ENCODE measurements at places on chromosomes 5 and 9.

DNA sequence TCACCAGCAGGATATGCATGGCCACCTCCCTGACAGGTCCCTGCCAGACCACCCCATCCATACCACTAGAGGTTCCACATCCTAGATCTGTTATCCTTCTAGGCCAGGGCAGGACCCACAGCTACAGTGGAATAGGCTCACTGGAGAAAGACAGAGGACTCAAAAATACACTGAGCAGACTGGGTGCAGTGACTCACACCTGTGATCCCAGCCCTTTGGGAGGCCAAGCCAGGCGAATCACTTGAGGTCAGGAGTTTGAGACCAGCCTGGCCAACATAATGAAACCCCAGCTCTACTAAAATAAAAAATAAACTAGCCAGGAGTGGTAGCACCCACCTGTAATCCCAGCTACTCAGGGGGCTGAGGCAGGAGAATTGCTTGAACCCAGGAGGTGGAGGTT is 56.5 kb upstream of the TESK1 start:
- DNase-seq = peak; percentile 12

DNA sequence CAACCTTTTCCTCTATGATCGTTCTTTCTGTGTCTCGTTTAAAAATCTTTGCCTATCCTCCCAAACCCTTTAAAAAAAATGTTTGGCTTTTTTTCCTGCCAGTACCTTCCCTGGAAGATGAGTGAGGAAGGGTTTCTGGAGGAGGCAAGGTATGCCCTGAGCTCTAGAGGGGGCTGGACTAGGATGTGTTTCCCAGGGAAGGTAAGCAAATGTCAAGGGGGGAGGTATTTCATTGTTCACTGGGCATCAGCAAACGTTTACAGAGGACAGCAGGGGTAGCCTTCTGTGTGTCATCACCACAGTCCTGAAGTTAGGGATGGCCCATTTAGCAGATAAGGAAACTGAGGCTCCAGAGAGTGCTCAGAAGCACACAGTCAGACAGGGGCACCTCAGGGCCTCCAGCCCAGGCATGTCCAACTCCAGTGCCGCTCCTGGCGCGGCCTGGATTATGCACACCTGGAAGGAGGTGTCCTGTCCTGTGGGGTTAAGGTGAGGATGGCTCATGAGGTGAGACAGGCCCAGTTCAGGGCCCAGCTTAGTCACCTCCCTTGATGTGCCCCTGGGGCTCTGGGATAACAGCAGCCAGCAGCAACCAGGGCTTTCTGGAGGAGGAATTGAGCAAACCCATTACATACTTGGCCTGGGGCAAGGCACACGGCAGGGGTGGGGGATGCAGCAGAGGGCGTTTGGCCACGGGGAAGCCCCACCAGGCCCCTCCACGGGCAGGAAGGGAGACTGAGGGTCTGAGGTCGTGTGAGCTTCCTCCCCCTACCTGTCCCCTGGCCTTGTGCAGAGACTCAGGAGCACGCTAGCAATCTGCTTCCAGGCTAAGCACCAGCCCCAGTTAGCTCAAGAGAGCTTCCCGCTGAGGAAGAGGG is 100.3 kb upstream of the LMX1B start:
- DNase-seq = peak; percentile 76

- no peak for DNase-seq
These were observed 393.6 kb upstream of the IZUMO3 start for GRCh38 chr9:24939109-24939850.

DNA sequence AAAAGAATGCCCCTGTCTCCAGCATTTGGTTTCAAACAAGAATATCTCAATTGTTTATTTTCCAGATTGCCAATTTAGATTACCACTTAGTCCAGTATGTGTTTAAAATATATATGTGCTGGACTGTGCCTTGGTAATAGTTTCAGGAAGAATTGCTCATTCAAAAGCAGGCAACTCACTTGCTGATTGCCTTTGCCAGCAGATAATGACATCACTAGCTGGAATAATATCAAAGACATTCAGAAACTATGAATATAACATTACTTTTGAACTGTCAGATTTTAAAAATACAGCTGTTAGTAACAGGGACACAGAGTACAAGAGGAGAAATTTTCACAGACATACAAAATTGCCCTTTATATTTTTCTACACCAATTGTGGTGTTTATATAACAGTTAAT is 96.0 kb upstream of the ITGA2 start:
- DNase-seq = peak; percentile 61

DNA sequence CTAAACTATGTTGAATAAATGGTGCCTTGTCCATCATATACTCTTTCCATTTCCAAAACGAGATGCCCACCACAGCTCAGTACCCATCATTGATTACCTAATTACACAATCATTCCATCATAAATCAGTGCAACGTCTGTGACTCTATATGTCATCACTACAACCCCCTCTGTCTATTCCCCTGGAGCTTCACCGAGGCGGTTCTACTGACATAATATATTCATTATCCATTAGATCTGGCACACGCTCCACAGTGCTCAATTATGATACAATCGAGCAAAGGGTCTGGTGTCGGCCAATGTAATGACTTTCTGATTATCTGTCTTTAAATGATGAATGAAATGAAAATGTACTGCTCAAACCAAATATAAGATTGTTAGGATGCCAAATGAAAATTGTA is 1737.7 kb upstream of the WWC1 start:
- DNase-seq = no peak

GRCh38 chr5:141637123-141637766 is 448 bp downstream of the RELL2 start:
- DNase-seq = peak; percentile 36

- no peak for DNase-seq
These were observed 63.1 kb upstream of the ASS1 start for GRCh38 chr9:130381660-130382059.

DNA sequence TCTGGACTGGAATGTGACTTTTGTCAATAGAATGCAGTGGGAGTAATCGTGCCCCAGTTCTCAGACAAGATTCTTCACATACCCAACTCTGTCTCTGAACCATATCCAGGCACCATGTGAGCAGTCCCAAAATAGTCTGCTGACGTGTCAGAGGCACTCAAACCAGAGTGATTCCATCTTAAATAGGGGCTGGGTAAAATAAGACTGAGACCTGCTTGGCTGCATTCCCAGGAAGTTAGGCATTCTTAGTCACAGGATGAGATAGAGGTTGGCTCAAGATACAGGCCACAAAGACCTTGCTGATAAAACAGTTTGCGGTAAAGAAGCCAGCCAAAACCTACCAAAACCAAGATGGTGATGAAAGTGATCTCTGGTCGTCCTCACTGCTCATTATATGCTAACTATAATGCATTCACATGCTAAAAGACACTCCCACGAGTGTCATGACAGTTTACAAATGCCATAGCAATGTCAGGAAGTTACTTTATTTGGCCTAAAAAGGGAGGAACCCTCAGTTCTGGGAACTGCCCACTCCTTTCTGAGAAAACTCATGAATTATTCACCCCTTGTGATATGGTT is 16.9 kb upstream of the PLCXD3 start:
- peak; percentile 93 for DNase-seq

- DNase-seq = peak; percentile 72
These were observed at the start of gene FAM13B for GRCh38 chr5:138032572-138033385. FAM13B (minus strand) TSS chr5:138033079; CDS start chr5:138019111, 13,968 bp downstream.

DNA sequence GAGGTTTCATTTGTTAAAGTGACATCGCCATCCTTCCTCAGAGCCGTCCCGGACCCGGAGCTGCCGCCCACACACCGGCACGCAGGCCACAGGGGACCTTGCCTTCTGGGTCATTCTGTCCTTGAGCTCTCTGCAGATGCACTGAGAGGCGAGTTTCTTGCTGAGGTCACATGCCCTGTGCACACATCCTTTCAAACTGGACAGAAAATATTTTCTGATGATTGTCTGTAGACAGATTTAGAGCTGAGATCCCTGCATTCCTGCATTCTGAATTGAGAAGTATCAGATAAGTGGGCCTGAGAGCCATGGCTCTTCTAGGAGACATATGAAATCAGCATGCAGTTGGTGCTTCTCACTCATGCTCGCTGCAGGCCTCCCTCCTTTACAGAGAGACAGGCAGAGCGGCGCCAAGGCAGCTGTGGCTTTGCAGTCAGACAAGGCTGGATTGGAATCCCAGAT is 25.4 kb downstream of the BOD1 start:
- DNase-seq = no peak

GRCh38 chr9:3240656-3241268 is 285.0 kb downstream of the RFX3 start:
- DNase-seq = peak; percentile 78

DNA sequence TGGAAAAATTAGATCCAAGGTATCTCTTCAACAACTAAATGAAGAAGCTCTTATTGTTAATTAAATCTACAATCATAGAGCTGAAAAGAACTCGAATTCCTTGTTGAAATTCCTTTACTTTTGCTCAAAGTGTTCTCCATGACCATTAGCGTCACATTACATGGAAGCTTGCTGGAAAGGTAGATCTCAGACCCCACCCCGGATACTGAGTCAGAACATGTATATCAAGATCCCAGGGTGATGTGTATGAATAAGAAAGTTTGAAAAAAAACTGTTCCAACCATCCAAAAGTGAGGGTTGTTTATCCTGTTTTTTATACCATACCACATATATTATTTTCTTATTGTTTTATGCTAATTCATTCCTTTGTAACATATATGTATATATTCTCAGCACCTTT is 237.1 kb upstream of the PUM3 start:
- DNase-seq = peak; percentile 39

DNA sequence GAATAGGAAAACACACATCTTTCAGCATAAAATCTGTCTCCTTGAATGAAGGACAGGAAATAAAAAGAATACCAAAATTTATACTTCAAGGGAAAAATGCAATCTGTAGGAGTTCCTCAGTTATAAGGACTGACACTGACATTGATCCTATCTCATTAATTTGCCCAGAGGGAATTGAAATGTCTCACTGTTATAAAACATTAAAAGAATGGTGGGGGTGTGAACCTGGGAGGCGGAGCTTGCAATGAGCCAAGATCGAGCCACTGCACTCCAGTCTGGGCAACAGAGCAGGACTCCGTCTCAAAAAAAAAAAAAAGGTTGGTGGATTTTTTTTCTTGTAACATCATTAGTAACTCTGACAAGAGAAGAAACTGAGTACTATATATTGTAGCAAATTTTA is 60.8 kb downstream of the TTLL11 start:
- no peak for DNase-seq

- peak; percentile 43 for DNase-seq
These were observed at the start of gene UAP1L1 for GRCh38 chr9:137077010-137077747. UAP1L1 (plus strand) TSS chr9:137077517; CDS start chr9:137077533, 16 bp downstream.

- no peak for DNase-seq
These were observed 3.5 kb downstream of the RFESD start for GRCh38 chr5:95649842-95650620.

- DNase-seq = no peak
These were observed 210.6 kb downstream of the CAAP1 start for GRCh38 chr9:26682041-26682440.

DNA sequence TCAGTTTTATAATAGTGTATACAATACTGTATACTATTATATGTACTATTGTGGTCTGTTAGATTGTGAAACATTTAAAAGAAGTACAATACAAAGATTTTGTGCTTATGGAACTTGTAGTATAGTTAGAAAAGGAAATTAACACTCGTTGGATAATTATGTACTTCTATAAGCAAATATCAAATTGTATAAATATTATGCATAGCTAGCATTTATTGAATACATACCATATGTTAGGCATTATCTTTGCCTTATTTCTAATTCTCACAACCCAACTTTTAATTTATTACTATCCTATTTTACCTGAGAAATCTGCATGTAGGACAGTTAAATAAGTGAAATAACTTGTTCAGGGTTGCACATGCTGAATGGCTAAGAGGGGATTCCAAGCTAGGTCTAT is 37.5 kb downstream of the RAB3C start:
- DNase-seq = no peak

DNA sequence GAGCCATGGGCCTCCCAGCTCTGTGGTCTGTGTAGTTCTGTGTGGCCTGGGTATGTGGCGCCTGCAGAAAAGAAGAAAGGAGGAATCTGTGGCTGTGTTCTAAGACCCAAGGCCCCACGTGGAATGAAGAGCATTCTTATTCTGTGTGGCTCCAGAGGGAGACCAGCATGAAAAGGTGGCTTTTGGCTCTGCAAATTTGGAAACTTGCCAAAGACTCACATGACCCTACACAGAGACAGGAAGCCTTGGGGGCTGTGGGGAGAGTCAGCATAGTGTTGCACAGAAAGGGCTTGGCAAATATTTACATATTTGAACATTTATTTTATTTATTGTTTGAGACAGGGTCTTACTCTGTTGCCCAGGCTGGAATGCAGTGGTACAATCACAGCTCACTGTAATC is 193.3 kb downstream of the TMEM38B start:
- DNase-seq = no peak

DNA sequence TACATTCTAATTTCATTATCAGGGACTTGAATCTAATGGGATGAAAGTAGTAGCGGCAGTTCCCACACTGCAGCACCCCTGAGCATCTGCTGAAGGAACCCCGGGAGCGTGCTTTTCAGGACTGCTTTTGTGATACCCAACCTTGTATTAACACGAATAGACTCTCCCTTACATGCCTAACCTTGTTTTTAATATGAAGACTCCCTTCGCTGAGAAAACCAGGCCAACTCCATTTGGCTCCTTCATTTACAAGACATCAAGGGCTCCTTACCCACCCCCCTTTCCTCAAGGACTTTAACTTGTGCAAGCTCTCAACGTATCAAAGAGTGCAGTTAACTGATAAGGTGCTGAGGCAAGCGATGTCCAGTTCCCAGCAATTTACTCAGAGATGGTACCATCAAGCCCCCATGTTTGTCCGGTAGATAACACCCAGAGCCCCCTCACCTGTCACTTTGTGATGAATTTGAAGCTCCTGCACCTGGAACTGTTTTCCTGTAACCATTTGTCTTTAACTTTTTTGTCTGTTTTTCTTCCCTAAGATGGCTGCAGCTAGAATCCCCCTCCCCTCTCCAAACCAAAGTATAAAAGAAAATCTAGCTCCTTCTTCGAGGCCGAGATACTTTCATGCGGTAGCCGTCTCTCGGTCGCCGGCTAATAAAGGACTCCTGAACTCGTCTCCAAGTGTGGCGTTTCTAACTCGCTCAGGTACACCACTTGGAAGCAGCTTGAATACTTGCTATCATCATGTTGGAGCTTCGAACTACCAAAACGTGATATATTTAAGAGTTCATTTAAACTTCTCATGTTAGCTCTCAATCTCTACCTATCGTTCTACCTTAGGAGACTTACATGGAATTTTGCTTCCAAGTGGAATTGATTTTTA is 10.7 kb downstream of the HNRNPH1 start:
- DNase-seq = no peak

GRCh38 chr5:176665517-176665916 is 18.2 kb downstream of the TSPAN17 start:
- no peak for DNase-seq

GRCh38 chr5:147189109-147189424 is 45.8 kb upstream of the STK32A start:
- DNase-seq = no peak

- DNase-seq = peak; percentile 94
These were observed 297.9 kb upstream of the PTGER4 start for GRCh38 chr5:40381676-40382363.

DNA sequence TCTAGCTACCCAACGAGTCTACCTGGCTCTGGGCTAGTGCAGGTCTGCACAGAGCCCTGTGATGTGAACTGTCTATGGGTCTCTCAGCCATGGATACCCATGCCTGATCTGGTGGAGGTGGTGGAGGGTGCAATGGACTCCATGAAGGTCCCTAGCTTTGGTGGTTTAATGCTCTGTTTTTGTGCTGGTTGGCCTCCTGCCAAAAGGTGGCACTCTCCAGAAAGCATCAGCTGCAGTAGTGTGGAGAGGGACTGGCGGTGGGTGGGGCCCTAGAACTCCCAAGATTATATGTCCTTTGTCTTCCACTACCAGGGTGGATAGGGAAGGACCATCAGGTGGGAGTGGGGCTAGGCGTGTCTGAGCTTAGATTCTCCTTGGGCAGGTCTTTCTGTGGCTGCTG is 290.1 kb downstream of the AGTPBP1 start:
- no peak for DNase-seq

- no peak for DNase-seq
These were observed 108.2 kb upstream of the DMAC1 start for GRCh38 chr9:7907551-7908337.

All from epithelial cell of esophagus (primary cell).